ENCODE measurements at places on chromosomes 6 and 20.

DNA sequence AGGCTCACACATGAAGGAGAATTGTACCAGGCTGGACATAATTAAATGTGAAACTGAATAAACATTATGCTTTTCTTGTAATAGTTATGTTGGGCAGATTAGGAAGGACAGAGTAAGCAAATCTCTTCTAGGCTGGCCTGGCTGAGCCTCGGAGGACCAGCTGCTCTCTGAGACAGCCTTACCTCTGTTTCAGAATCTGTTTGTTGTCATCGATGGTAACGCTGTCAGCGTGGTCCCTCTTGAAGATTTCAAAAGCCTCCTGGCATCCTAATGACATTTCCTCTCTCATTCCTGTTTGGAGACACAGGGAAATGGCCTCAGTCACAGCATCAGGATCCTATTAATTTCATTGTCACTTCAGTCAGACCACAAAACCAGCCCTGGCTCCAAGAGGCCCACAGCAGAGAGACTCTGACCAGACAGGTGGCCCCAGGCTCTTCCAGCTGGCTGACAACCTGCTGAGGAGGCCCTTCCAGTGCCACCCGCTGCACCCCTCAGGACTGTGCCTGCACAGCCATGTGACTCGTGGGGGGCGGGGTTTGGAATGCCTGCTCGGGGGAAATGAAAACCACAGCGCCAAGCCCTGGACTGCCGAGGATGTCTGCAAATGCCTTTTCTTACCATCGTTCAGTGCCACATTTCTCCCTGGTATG, 108.5 kb upstream of the KCNK16 start:
- H3K27ac ChIP-seq = no peak overlapping the region
- H3K36me3 ChIP-seq = no peaks in the 10 kb centered on the region
- H3K4me3 ChIP-seq = no peak overlapping the region
- no peaks in the 10 kb centered on the region for H3K27me3 ChIP-seq
- DNase-seq = peak; percentile 84

- H3K4me1 ChIP-seq = no peaks in the 10 kb centered on the region
- H3K27ac ChIP-seq = no peak overlapping the region
- peaks cover 19% of the 10 kb centered on the region for H3K27me3 ChIP-seq
Measured at GRCh38 chr20:32636283-32636682, 37.5 kb downstream of the C20orf203 start.

- H3K4me1 ChIP-seq = peaks cover 16% of the 10 kb centered on the region
- peak overlapping the region; percentile 96 for H3K4me3 ChIP-seq
- H3K36me3 ChIP-seq = no peaks in the 10 kb centered on the region
- DNase-seq = no peak
- no peaks in the 10 kb centered on the region for H3K27me3 ChIP-seq
- no peak overlapping the region for H3K27ac ChIP-seq
Measured at GRCh38 chr20:44650771-44651433, 597 bp downstream of the ADA start.

- DNase-seq = no peak
- H3K27ac ChIP-seq = no peak overlapping the region
- H3K27me3 ChIP-seq = no peaks in the 10 kb centered on the region
- H3K4me1 ChIP-seq = peaks cover 32% of the 10 kb centered on the region
Measured at GRCh38 chr20:36856691-36857635, 19.0 kb upstream of the TLDC2 start.

- no peak overlapping the region for H3K4me3 ChIP-seq
- no peaks in the 10 kb centered on the region for H3K36me3 ChIP-seq
- H3K27ac ChIP-seq = no peak overlapping the region
Measured at GRCh38 chr20:49615401-49616153, 47.6 kb upstream of the PTGIS start.

GRCh38 chr6:170023620-170024521, 267.0 kb downstream of the DLL1 start:
- no peaks in the 10 kb centered on the region for H3K4me1 ChIP-seq
- no peaks in the 10 kb centered on the region for H3K27me3 ChIP-seq
- no peak overlapping the region for H3K27ac ChIP-seq
- no peak overlapping the region for H3K4me3 ChIP-seq

DNA sequence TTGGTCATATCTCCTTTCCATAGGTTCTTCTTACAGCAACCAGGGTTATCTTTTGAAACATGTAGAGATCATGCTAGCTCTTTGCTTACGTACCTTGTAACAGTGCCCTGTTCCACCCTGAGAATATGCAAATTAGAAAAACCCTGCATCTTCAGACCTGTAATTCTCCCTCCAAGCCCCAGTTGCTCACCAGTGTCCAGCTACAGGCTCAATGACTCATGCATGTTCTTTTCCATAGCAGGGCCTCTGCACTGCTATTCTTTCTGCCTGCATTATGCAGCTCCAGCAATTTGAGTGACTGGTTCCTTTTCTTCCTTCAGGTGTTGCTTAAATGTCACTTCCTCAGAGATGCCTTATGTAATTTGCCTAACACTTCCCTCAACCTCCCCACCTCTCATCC, 636.2 kb downstream of the KHDRBS2 start:
- H3K36me3 ChIP-seq = no peaks in the 10 kb centered on the region
- no peaks in the 10 kb centered on the region for H3K4me1 ChIP-seq
- H3K27me3 ChIP-seq = no peaks in the 10 kb centered on the region
- DNase-seq = no peak

DNA sequence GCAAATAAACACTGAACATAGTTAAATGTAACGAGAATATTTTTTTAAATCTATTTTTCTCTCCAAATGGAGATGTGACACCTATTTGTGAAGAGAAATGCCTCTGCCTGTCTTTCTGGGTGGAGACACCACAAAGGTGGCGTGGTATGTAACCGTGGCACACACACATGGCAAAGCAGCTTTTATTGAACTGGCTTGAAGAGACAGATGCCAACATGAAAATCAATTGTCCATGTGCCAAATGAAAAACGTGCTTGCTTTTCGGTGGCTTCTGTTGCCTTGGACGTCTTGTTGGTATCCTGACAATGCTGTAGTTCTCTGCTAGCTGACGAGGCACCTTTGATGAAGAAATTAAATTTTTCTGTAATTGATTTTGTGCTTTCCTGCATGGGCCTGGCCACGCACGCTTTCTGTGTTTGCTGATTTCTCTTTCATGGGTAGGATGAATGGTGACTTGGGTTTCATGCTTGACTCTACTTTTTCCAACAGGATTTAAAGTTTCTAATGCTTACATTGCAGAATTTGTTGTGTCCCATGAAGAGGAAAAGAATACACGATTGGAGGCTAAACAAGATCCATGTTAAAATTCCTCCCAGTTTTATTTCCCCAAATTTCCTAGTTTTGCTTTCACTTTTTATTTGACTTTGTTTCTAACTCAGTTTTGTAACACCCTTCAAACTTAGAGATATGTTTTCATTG, 202.6 kb downstream of the TMEM242 start:
- H3K4me3 ChIP-seq = no peak overlapping the region
- DNase-seq = no peak
- H3K36me3 ChIP-seq = peaks cover 8% of the 10 kb centered on the region
- no peak overlapping the region for H3K27ac ChIP-seq

GRCh38 chr6:19477563-19477962, 359.6 kb upstream of the ID4 start:
- no peak for DNase-seq
- H3K4me3 ChIP-seq = no peak overlapping the region
- H3K4me1 ChIP-seq = no peaks in the 10 kb centered on the region
- H3K36me3 ChIP-seq = no peaks in the 10 kb centered on the region

- H3K4me1 ChIP-seq = peaks cover 4% of the 10 kb centered on the region
- H3K4me3 ChIP-seq = no peak overlapping the region
- peaks cover 35% of the 10 kb centered on the region for H3K36me3 ChIP-seq
- no peak overlapping the region for H3K27ac ChIP-seq
- H3K27me3 ChIP-seq = no peaks in the 10 kb centered on the region
Measured at GRCh38 chr20:35461620-35462019, 6.2 kb downstream of the CEP250 start.

DNA sequence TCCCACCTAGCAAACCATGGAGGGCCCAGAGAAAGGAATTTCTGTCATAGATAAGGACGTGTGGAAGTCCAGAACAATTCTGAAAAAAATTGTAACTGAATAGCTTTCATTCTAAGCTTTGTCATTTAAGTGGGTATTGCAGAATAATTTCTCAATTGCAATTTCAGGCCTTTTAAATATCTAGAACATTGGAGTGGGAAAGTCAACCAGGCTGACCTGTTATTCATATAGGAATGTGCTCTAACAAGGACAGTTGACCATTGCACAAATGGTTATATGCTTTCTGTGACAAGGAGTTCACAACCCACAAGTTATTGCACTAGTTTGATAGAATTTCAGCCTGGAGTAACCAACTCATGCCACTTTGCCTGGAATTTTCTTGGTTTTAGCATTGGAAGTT, 53.4 kb upstream of the OLIG3 start:
- no peak overlapping the region for H3K27ac ChIP-seq
- no peak for DNase-seq
- H3K4me1 ChIP-seq = no peaks in the 10 kb centered on the region
- H3K4me3 ChIP-seq = no peak overlapping the region
- no peaks in the 10 kb centered on the region for H3K36me3 ChIP-seq

DNA sequence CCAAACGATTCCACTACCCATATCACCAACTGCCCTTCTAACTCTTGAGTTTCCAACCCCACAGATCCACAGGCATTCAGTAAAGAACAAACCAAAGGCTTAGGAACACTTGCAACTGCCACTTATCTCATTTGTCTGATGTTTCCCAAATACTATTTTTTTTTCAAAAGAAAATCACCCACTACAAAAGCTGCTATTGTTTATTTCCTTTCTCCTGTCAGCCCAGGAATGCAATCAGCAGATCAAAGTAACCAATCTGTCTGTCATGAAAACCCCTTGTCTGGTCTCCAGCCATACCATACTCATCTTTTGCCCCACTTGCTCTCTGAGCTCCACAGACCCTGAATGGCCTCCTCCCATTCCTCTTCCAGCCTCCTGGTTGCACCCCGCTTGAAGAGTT, 8.8 kb upstream of the CST8 start:
- H3K27me3 ChIP-seq = no peaks in the 10 kb centered on the region
- H3K4me3 ChIP-seq = no peak overlapping the region

Measured in SK-N-SH (cell line).